NCI-H1105 (cell line): ENCODE measurements at places on chromosomes 11 and 22.

DNA sequence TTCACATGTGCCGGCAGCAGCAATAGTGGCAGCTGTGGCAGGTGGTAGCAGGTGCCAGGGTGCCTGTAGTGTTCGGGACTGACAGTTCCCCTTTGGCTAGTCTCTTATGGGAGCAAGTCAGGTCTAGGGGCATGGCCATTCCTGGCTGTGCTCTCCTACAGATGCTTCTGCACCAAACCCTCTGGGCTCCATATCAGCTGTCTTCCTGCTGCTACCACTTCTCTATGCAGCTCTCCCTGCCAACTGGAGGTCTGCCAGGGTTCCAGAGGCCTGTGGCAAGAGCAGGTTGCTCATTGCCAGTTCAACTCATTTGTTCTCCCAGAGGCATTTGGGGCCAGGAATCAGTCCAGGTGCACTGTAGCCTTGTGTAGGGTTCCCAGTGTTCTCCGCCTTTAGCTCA lies 473.7 kb downstream of the JRKL start:
- peak; percentile 18 for DNase-seq

DNA sequence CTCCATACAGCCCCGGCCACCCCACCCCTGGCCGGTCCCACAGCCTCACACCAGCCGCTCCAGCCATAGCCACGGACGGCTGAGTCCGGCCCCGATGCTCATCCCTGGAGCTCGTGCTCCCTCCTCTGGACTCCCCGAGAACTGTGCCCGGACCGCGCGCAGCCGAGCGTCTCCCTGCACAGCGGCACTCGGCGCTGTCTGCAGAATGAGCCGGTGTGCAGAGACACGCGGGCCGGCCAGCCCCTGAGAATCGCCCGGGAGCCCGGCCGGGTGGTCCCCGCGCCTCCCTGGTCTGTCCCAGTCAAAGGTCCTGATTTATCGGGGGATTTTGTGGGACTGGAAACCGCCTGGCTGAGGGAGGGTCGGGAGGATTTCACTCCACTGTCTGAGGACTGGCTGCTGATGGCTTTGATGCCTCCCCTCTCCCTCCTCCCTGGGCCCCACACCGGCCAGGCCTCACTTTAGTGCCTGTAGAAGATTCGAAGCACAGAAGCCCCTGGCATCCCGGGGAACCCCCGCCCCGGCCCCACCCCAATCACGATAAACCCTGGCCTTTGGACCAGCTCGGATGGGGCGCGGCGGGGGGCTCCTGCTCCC lies 102.7 kb downstream of the BRD1 start:
- DNase-seq, result peak; percentile 57

GRCh38 chr22:47095395-47096122 lies 333.1 kb downstream of the TBC1D22A start:
- DNase-seq, result no peak

GRCh38 chr11:1130276-1131032 lies 27.3 kb upstream of the MUC5AC start:
- DNase-seq, result peak; percentile 93

- no peak for DNase-seq
These were observed 9.2 kb upstream of the CELSR1 start for GRCh38 chr22:46546466-46547178.

- no peak for DNase-seq
These were observed 22.6 kb downstream of the IZUMO1R start for GRCh38 chr11:94326947-94327346.

GRCh38 chr11:30000986-30001750 lies 15.7 kb downstream of the KCNA4 start:
- no peak for DNase-seq

GRCh38 chr11:126719740-126720139 lies 280.8 kb downstream of the KIRREL3 start:
- no peak for DNase-seq

DNA sequence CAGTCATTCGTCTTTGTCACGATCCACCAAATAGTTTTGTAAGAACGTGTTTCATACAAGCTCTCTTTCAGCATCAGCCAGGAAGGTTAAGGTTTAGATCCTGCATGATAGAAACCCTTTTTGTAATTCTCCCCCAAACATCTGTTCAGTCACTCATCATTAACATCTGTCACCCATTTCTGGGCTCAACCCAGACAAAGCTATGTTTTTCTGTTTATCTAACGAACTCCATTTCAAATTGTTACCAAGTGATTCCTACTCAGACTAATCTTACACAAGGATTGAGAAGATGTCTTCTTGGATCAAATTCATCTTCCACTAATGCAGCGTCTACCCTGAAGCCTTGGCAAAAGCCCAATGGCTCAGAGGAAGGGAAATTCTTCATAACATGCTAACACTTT lies 58.8 kb downstream of the FZD4 start:
- no peak for DNase-seq

DNA sequence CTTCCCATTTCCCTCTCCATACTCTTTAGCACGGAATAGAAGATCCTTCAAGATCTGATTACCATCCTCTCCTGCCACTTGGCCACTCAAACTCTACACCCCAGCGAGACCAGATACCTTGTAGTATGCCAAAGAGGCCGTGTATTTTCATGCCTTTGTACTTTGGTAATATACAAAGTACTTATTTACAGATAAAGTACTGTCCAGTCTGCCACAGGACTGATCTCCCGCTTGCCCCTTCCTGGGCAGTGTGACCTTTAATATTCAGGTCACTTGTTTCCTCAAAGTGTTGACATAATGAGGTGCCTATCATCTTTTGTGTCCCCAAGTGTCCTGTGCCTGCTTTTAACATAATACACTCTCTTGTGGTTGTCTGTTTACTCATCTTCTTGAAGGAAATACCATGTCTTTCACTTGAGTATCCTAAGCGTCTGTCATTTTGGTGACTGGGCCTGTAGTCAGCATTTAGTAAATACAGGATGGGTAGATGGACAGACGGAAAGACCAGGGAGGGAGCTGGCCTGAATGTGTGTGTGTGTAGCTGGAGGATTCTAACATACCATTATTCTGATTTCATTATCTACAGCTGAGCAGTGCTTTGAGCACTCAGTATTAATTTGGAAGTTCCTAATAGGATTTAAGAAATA lies 137.4 kb downstream of the NAV2 start:
- no peak for DNase-seq

DNA sequence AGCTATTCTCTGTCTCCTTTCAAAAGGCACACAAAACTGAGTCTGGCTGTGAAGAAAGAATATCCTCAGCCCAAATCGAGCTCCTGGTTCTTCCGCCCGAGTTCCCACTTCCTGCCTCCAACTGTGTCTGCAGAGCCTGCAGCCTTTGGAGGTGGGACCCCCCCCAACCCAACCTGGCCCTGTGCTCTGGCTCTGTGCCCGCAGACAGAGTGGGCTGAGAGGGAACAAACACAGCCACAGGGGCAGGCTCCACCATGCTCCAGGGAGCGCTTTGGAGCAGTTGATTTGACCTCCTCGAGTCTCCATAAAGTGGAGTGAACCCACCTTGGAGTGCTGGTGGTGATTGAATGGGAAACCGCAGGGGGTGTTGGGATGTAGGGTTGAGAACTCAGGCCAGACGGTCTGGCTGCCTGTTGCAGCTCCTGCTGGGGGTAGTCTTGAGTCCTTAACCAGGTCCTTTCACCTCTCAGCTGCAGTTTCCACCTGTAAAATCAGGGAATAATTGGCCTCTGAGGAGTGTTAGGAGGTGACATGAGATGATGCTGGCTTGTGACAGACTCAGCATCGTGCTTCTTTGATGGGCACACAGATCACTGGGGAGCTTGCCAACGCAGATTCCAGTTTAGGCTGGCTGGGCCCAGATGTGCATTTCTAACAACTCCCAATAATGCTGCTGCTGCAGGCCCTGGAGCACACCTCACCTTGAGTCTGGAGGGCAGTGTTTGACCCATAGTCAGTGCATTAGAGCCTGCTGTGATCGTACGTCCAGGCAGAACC lies 11.4 kb downstream of the DAGLA start:
- peak; percentile 78 for DNase-seq

DNA sequence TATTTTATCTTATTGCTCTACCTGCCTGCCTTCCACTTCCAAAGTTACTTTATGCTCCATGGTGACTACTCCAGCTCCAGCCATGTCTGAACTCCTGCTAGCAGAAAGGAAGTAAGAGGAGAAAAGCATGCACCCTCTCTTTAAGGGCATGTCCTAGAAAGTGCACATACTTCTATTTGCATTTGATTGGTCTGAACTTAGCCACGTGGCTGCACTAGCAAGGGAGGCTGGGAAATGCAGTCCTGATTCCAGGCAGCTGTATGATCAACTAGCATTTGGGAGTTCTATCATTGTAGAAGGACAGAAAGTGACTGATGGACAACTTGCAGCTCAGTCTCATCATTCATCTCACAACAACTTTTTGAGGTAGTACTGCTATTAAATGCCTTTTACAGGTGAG lies 515.7 kb downstream of the BUD13 start:
- no peak for DNase-seq

DNA sequence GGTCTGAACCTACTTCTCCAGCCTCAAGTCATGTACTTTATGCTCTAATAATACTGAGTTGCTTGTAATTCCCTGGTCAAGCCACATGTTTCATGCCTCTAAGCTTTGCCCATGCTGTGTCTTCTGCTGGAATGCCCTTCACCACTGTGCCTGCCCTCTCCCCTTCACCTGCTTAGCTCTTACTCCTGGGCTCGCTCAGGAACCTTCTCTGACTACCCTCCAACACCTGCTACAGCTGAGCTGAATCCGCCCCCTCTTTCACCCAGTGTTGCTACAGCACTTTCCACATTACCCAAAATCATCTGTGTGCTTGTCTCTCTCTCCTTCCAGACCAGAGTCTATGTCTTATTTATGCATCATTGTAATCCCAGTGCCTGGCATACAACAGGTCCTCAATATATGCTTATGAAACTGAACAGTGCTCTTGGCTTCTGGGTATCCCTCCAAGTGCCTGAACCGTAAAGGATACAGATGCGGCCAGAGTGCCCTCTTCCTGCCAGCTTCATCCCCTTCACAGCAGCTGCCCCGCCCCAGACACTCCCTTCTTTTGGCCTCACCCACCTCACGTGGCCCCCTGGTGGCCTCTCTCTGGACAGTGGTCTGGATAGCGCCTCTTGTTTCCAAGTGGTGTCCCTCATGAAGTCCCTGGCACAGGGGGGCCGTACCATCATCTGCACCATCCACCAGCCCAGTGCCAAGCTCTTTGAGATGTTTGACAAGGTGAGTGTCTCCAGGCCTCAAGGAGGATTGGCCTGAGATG lies 7.1 kb downstream of the ABCG4 start:
- no peak for DNase-seq

- DNase-seq, result no peak
These were observed 74.2 kb downstream of the MED15 start for GRCh38 chr22:20581503-20582170.
